Esophagus squamous epithelium (tissue), 5 donors: ENCODE measurements at places on chromosomes 13 and 19.

DNA sequence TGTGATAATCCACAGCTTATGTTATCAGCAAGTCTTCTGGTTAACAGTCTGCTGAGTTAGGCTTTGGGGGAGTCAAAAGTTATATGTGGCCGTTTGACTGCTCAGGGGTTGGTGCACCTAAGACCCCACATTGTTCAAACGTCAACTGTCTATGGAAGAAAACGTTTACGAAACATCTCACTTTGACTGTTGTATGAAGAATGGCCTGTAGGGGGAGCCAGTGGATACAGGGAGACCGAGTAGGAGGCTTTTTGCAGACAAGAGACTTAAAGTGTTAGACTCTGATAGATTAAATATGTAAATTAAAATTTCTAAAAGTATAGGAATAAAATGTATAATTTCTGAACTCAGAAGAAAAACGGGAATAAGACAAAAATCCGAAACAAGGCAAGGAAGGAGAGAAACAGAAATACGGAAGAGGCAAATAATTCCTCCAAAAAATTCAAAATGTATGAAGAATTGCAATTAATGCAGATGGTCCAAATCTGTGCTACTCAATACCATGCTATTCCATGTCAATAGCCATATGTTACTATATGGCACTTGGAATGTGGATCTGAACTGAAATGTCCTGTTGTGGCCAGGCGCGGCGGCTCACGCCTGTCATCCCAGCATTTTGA lies 37.8 kb downstream of the TNFSF14 start:
- DNase-seq = peak; percentile 13

DNA sequence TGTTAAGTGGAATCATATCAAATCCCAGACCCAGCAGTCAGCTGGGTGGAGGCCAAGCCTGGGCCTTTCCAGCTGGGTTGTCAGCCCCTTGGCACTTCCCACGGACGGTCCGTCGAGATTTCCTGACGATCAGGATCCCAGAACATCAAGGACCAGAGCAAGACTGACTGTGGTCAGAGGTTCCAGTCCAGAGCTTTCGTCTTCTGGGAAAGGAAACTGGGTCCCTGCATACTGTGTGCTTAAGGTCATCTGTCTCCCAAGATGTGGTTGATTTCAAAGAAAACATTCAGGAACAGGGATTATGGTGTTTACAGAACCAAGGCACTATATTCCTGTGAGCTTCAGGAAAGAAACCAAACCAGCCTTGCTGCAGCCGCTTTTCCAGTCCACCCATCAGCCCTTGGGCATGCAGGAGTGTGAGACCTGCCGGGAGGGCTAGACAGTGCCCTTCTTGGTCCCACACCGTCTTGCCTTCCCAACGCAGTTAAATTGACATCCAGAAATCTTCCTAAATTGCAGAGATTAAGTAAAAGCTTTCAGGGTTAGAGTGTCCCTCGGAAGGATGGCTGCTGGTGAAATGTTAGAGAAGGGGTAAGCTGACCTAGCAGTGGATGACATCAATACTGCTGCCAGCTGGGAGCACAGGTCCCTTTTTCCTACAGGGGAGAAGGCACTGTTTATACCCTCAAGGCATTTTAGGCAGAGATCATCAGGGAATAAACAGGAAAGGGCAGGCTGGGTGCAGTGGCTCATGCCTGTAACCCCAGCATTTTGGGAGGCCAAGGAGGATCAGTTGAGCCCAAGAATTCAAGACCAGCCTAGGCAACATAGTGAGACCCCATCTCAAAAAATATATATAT lies 5.0 kb upstream of the C19orf33 start:
- no peak for DNase-seq

DNA sequence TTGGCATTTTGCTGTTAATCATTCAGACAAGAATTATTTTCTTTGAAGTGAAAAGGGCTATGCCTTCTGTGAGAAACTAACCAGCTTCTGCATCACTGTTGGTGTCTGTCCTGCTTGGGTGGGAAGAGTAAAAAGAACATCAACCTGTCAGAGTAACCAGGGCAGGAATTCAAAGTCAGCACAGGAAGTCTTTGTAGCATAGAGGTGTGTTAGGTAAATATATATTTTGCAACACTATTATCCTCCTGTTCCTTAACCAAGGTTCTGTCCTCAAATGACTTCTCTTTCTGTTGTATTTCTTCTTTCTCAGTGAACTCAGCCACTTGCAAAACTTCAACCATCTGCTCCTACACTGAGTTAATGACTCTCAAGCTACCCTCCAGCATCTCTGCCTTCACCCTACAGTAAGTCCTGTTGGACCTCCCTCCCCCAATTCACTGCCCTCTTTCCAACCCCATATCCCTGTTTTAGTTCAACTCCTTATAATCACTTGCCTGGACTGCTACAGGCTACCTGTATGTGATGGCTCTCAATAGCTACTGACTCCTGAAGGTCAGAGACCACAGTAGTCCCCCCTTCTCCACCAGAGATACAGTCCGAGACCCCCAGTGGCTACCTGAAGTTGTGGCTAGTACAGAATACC lies 49.9 kb downstream of the SMAD9 start:
- DNase-seq = no peak

GRCh38 chr13:45132369-45133064 lies 12.2 kb downstream of the GTF2F2 start:
- no peak for DNase-seq

GRCh38 chr19:41186971-41187883 lies 5.8 kb upstream of the CYP2S1 start:
- no peak for DNase-seq

DNA sequence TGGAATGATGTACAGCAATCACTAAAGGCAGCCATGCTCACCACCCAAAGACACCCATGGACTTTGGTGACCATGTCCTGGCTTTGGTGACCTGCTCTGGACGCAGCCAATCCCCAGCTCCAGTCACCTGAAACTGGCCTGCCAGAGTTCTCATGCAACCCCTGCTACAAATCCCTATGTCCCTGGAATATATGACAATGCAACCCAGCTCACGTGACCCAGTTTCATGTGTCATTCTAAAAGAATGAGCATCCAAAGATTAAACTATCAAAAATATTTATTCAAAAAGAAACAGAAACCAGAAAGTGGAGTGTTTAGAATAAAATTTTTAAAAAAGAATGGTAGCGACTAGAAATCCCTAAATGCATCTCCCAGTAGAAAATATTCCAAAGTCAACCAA lies 203.3 kb upstream of the IRS2 start:
- no peak for DNase-seq

DNA sequence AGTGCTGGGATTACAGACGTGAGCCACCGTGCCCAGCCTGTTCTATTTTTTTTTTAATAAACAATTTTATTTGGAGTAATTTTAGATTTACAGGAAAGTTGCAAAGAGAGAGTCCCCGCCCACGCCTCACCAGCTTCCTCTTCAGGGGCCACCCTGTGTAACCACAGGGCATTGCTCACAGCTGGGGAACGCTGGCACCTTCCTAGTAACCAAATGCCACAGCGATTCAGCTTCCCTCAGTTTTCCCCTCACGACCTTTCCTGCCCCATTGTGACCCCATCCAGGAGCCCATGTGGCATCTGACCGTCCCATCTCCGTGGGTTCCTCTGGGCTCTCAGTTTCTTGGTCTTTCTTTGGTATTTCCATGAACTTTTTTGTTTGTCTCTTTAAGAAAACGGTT lies 83.9 kb downstream of the GNG7 start:
- DNase-seq = no peak

DNA sequence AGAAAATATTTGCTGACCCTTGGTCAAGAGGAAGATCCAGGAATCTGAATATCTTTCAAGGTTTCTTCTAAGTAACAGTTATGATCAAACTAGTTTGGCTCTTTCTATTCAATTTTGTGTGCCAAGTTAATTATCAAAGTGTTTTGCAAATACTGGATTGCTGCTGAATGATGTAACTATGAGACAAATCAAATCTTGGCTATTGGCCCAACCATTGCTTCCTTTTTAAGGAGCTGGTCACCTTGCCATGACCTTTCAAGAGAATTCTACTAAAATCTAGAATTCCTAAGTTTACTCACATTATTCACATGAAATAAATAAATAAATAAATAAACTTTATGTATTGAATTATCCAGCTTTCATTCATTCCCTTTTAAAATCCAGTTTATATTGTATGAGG lies 371.8 kb downstream of the SLITRK6 start:
- DNase-seq = no peak

GRCh38 chr13:21344662-21345176 lies 114.4 kb downstream of the ZDHHC20 start:
- no peak for DNase-seq

- no peak for DNase-seq
Observed at GRCh38 chr13:91349992-91350911, 2.8 kb downstream of the MIR17HG start.

DNA sequence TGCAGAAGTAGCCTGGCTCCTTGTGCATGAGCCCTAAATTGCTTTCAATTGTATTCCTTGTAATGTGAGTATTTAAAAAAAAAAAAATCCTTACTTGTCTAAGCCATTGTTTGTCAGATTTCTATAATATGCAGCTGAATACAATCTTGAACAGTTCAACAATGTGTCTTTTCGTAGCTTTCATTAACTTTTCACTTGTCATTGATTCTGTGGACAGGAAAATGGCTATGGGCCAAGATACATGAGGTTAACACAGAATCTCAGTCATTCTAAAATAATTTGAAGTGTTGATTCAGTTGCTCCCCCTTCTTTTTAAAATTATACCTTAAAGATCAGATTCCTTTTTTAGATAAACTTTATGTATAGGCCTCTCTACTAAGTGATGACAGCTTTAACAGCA lies 395.8 kb upstream of the KLF12 start:
- DNase-seq = no peak

GRCh38 chr13:36887758-36888521 lies 32.1 kb downstream of the SMAD9 start:
- no peak for DNase-seq

GRCh38 chr13:77377016-77377415 lies 50.1 kb upstream of the MYCBP2 start:
- DNase-seq = no peak

- no peak for DNase-seq
Observed at GRCh38 chr13:44416301-44416700, 42.7 kb downstream of the SERP2 start.

GRCh38 chr19:18102916-18103542 lies 5.5 kb downstream of the MAST3 start:
- no peak for DNase-seq

- no peak for DNase-seq
Observed at GRCh38 chr13:106261450-106261849, 274.0 kb downstream of the EFNB2 start.
